ENCODE measurements at places on chromosomes 3 and 15. TPM values are rescaled to one million over a fixed set of nuclear protein-coding genes. Genes with fewer than 3 reads are reported as not detected.
A peak's percentile ranks its signal among the peaks of the same experiment; 100 is the strongest.

The LRRC2 gene
- 4.7 TPM for total RNA-seq

The ITIH1 gene
- not detected for total RNA-seq

The LIPH gene
- total RNA-seq, result 0.36 TPM

The PXYLP1 gene
- 13.3 TPM for total RNA-seq

The SSUH2 gene
- under 0.01 TPM for total RNA-seq

The GOLGA8N gene
- total RNA-seq, result 0.83 TPM

The PPARG gene
- total RNA-seq, result 21.9 TPM

The SH2D7 gene
- not detected for total RNA-seq

The RGMA gene
- total RNA-seq, result 0.18 TPM

The CKMT1B gene
- not detected for total RNA-seq

The LSAMP gene
- 8.1 TPM for total RNA-seq

The SHC4 gene
- total RNA-seq, result 2.5 TPM

DNA sequence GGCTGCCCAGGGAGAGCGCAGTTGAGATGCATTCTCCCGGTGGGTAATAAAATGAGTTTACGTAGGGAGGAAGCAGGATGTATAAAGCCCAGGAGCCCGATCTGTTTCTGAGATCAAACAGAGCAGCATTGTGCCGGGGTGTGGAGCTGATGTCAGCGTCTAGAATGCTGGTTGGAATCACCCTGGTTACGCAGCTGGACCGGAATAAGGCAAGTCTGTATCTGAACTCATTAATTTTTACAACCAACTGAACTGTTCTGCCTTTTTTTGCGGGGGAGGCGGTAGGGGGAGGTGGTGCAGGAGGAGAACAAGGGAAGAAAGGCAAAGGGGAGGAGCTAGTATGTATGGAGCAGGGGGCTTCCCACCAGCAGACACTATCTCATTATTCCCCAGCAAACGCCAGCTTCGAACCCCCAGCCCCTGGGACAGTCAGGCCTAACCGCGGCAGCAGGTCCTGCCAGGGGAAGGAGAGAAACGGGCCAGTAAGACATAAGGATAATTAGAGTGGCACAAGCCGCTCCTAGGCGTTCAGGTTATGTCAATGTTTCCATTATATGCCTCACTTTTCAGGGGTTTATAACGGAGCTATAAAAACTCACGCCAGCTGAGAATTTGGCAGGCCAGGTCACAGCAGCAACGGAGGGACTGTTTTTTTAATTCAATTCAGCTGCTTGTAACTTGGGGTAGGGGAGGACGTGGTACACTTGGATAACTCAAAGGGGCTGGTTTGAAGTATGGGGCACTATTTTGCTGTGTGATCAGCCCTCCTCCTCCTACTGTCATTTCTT, 175.3 kb upstream of the HES1 start:
- DNase-seq, result no peak

DNA sequence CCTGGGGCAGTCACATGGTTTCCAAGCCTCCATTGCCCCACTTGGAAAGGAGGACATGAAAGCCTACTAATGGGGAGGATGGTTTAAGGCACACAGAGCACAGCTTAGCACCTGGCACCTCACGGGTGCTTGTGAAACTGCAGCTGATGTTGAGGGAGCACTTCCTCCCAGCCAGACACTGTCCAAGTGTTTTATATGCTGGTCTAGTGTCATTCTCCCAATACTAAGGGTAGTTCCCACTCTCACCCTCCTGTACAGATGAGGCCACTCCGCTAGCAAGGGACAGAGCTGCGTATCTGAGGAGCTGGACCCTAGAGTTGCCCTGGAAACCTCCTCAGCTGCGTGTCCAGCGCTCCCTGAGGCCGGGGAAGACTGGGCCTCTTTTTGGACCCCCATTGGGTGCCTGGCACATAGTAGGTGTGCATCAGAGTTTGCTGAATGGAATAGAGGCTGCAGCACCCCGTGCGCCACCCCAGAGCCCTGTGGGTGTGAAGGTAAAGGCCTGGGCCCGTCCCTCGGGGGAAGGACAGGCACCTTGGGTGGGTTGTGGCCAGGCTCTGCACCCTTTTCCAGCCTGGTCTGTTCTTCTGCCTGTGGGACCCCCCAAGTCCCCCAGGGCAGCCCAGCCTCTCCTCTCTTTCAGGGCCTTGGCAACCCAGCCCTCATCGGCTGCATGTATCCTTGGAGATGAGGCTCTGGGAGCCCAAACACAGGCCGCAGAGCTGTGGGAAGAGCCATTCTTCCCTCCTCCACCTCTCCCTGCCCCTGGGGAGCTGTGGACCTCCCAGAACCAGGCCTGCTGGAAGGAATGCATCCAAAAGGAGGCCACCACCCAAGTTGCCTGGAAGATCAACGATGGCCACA, 31.3 kb downstream of the DNASE1L3 start:
- DNase-seq, result no peak

DNA sequence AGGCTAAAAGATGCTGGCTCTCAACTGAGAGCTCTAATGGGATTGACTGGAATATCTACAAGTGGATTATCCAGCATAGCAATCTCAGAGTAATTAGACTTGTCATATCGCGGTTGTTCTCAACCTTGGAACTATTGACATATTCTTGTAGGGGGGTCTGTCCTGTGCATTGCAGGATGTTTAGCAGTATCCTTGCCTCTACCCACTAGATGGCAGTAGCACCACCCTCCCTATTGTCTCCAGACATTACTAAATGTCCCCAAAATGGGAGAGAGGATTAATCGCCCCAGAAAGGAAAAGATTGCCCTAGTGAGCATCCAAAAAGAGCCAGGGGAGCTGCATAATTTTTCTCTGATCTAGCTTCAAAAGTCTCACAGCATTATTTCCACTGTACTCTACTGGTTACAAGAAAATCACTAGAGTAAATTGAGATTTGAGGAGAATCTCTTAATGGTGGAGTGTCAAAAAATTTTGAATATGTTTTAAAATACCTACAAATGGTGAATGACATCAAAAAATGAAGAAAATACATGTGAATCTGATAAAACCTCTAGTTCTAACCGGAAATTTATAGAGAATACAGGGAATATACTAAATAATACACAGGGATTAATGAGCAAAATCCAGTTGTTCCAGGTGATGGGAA, 388.2 kb upstream of the AGTR1 start:
- DNase-seq, result peak; percentile 51

- no peak for DNase-seq
Observed at GRCh38 chr3:187369089-187369447, 883 bp downstream of the RTP4 start.

DNA sequence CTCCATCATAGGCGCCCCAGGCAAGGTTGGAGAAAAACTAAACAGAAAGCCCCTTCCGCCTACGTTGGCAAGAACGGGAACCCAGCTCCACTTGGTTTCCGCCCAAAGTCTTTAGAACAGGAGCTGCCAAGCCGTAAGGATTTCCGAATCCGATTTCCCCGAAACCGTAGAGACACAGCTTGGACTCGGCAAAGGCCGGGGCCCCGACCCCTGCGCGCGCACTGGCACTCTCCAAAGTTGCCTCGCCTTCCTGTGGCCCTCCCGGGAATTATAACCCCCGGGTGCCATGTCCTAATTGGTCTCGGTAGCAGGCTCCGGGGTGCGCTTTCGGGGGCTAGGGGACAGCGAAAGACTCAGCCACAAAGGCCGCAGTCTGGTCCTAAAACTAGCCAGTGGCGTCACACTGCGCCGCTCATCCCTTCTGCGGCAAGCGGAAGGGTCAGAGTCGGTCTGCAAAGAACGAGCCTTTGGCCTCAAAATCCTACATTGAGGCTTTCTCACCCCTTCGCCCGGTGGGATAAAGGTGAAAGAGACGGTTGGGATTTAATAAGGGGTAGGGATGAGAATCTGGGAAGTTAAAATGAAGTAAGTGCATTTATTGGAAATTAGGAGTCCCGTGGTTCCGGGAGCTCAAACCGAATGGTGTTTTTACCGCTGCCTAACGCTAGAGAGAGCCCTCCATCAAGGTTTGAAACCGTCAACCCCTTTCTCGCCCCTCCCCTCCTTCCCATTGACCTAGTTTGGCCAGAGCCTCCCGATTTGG, 6.8 kb downstream of the BCL6 start:
- DNase-seq, result peak; percentile 93

DNA sequence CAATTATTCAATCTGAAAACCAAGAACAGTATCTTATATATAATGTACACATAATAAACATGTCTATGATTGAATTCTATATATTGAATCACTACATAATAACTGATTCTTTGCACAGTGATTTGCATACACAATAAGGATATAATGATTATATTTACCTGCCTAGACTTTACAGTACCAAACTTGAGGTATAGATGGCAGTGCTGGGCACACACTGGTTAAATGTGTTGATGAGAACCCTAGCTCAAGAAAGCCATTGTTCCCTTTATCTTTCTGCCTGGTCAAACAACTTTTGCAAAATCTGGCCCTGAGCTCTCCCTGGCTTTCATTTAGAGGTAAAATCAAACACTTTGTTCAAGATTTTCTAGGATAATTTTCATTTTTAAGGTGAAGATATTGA, 697.7 kb downstream of the TUSC7 start:
- DNase-seq, result peak; percentile 27

DNA sequence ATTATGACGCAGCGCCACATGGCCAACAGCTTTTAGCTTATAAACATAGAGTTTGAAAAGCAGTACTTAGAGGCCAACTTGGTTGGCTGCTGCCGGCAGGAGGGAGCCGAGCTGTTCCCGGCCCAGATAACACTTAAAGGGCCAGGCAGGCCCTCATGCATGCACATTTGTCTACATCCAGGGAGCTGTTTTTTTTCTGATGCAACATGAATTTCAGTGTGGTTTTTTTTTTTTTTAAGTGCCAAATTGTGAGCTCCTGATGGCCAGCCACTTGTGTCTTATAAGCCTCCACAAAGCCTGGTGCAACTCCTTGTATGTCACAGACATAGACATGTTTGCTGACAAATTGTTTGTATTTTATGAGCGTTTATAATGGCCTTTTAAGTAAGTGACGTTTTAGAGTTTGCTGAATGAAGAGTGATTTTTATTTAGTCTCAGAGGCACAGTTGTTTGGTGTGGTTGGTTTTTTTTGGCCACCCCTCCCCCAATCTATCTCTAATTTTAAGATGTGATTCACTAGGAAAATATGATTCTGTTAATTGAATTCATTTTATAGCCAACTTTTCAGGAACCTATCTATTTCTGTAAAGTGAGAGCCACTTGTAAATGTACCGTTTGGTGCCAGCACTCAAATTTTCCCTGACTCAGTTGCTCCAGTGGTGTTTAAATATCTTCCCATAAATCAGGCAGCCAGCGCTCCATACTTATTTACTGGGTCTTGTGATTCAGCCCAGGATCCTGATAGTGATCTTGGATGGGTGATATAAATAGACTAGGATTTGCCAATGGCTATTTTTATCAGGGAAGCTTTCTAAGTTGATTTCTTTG, 134.3 kb downstream of the VGLL4 start:
- DNase-seq, result peak; percentile 96

DNA sequence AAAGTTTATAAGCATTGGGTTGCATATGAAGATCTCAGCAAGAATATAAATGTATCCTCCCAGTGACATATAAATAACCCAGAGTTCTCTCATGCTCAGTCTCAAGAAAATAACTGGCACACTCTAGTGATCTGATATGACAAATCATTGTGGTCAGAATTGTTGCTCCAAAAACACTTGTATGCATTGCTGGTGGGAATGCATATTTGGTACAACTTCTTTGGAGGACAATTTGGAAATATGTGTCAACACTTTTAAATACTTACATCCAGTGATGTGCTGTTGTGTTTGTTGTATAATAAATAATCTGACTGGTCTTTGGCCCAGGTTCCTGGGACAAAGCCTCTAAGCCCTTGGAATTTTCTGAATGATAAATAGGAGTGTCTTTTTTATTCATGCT, 66.7 kb upstream of the STT3B start:
- DNase-seq, result no peak

GRCh38 chr15:43127752-43128151, 5.6 kb upstream of the TMEM62 start:
- no peak for DNase-seq

GRCh38 chr15:31207246-31207645, 105.7 kb upstream of the TRPM1 start:
- DNase-seq, result no peak

DNA sequence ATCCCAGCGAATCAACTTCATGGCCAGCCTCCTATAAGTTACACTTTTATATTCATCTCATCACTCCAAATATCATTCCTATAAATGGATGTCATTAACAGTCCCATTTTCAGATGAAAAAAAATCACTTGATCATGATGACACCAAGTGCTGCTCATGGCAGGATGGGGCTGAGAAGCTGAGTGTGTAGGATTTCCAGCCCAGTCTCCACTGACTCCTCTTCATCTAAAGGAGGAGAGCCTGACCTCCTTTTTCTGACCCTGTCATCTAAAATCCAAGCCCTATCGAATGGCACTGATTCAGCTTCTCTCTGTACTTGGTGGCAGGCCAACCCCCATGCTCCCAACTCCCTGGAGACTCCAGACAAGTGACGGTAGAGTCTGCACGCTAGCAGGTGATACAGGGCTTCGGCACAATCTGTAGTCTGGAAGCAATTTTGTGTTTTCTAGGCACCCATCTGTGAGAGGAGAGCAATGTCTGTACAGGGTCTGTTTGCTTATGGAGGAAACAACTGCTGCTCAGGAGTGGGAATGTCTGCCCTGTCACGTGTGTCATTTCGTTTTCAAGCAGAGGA, 103.2 kb downstream of the EPHB1 start:
- DNase-seq, result no peak

GRCh38 chr3:16943857-16944256, 59.1 kb downstream of the PLCL2 start:
- DNase-seq, result no peak

GRCh38 chr15:44712346-44713005, 1.2 kb downstream of the B2M start:
- peak; percentile 87 for DNase-seq

GRCh38 chr3:30597131-30597768, 9.2 kb upstream of the TGFBR2 start:
- DNase-seq, result peak; percentile 82

DNA sequence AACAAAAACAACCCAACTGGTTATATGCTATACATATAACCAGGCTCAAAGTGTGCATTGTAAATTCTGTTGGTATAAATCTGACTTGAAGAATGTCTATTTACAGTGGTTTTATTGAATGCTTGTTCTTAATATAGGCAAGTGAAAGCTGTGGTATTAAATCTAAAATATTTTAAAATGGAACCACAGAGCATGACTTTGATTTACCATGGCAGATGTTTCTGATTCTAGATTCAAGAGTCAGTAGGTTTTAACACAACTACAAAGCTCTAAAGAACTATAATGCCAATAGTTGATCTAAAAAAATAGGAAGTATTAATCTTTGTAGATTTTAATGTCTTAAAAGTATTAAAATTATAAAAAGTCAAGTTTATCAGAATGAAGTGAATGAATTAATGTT, 141.9 kb upstream of the PLSCR5 start:
- no peak for DNase-seq

DNA sequence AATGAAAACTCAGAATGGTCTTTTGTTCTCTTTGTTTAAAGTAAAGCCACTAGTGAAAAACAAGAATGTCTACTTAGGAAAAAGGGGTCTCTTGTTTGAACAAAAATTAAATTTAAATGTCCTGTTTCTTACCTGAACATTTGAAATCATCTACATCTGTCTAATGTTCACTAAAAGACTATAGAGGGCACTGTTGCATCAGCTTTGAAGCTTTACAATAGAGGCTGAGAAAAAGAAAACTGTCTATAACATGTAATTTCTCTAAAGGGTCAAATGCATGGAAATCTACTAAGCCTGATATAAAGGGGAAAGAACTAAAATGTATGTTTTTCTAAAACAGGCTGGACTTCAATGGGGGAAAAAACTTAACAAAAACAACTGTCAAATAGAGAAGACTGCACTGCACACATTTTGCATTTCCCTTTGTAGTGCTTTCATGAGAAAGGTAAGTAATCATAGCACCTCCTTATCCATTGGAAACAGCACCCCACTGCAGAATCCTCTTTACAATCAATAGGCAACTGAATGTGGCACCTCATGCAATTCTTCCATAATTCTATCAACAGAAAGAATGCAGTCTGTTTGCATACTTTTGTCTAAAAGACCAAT, 26.3 kb downstream of the DPH6 start:
- peak; percentile 64 for DNase-seq

Data from IMR-90 (cell line).